Nucleus accumbens (tissue), 56 donors: ENCODE measurements at places on chromosomes 5 and 9.

- no peak for DNase-seq
Measured at GRCh38 chr9:91029650-91030361, 228.2 kb downstream of the SYK start.

DNA sequence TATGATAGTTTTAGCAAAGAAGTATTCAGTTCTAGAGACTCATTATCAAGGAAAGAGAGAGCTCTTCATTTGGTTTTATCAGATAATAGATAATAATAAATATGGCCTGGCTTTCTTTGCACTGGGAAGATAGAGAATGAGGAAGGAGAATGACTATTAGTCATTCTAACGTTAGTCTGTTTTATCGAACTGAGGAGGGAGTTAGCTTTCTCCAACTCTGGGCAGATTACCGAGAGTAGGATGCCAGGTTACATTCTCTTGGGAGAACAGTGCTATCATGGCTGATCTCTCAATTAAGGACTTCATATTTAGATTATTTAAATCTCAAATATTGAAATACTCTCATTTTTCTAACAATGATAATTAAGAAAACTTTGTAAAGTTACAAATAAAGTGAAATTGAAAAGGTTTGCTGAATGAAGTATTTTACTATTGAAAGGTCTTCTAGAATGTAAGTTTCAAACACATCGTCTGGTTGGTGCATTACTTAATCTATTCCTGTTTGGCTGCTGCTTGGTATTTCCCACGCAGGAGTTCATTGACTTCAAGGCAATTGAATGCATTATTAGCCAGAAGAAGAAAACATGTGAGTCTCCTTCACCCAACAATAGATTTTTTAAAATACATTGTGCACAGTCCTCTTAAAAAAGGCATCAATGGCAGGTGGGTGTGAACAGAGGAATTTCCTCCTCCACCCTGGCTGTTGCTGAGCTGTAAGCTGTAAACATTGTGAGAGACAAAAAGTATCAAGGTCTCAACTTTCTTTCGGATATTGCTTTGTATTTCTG is 140.8 kb downstream of the C9orf152 start:
- no peak for DNase-seq

GRCh38 chr9:124340219-124341069 is 74.8 kb downstream of the PSMB7 start:
- DNase-seq = no peak

- no peak for DNase-seq
Measured at GRCh38 chr9:37295178-37295577, 127.3 kb upstream of the GRHPR start.

- no peak for DNase-seq
Measured at GRCh38 chr9:2085716-2086115, 70.6 kb downstream of the SMARCA2 start.

GRCh38 chr5:122864400-122864799 is 19.0 kb downstream of the SNX24 start:
- no peak for DNase-seq

DNA sequence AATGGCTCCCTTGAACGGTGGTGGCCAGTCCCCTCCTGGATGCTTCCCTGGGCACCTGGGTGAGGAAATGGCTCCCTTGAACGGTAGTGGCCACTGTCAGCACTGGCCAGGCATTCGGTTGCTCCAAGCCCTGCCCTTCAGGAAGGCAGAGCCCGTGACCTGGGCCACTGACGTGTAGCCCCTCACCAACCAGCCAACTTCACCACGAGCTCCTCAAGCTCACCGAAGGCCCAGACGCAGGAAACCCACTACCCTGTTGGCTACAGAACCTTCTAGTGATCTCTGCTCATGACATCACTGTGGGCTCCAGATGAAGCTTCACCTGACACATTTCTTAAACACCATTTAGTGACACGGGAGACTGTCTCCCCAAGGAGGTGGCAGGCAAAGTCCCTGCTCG is 9.2 kb downstream of the SLC6A3 start:
- DNase-seq = no peak

- DNase-seq = no peak
Measured at GRCh38 chr5:146342882-146343865, 4.5 kb downstream of the POU4F3 start.

GRCh38 chr9:135959814-135960213 is 1.4 kb downstream of the UBAC1 start:
- no peak for DNase-seq
